ENCODE measurements at places on chromosomes 13 and 19.

DNA sequence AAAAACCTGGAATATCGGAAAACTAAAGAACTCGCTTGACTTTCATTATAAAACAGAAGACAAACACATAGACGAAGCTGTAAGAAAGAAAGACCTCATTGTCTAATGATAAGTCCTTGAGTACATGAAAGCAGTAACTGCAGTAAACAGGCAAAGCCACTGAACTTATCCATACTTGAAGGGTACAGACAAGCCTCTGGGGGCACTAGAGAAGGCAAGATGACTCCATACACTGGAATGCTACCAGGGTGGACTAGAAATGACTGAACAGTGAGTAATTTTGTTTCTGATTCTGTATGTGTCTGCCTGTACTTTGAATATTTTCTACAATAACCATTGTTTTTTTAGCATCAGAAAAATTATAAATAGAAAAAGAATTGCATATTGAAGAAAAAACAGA, 507.9 kb downstream of the UQCRFS1 start:
- DNase-seq: peak; percentile 4

- peak; percentile 66 for DNase-seq
These were observed 353.1 kb downstream of the ENOX1 start for GRCh38 chr13:43433691-43434141.

DNA sequence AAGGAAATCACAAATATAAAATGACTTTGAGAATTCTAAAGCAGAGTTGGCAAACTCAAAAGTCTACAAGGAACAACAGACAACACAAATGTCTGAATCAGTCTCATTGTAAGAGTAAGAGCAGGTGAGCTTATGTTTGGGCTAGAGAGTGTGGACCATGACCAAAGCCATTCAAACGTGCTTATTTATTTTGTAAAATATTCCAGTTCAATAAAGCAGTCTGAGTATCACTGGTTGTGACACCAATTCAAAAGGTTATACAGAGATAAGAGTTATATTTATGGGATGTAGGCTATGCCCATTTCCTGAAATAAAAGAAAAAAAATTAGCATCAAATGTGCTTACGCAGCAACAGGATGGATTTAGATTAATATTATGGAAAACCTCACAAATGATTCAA, 251.6 kb downstream of the KLF5 start:
- no peak for DNase-seq

DNA sequence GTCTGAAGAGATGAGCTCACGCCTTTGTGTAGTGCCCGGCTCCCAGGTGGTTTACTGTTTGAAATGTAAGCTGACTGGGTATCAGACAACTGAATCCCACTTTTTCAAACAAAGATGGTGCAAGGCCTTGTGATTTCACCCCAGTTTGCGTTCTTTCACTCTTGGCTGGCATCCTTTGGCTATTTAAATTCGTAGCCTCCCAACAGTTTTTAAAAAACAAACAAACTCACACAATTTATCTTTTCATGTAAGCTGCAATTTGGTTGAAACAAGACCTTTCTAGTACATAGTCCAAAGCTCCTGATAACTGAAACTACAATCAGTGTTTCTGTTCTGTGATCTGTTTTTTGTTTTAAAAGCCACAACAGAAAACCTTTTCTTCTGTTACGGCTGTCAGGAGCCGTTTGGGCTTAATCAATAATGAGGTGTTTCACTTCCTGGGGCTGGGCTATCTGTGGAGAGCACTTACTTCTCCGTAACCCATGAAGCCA, 65.1 kb upstream of the NPAS1 start:
- no peak for DNase-seq

DNA sequence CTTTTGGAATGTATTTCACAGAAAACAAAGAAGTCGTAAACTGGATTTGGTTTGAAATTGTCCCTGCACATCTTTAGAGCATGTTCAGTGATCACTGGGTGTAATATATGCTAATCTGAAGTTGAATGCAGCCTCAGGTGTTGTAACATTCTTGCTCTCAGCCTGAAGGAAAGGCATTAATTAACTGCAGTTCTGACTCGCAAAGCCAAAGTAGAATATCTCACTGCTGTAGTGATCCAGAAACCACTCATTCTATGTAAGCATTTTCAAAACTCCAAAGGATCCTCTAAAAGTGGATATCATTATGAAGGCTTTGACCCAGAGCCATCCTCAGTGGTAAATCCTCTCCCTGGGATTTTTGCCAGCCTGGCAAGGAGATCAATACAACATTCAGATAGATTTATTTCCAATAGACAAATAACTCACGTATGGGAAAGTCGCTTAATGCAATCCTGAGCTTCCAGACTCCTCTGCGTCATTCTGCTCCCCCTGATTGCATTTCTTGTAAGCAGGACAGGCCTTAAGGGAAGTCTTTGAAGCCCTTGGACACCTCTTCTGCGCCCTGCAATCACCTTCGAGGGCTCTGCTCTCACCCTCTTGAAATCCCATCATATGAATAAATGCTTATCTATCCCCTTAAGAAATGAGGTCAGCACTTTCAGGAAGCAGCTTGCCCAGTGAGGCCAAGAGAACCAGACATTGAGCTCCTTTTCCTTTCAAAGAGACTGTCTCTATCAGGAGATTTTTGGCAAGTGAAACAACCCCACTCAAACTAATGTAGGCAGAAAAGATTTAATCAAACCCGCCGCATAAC, 301.7 kb upstream of the NBEA start:
- DNase-seq: no peak

DNA sequence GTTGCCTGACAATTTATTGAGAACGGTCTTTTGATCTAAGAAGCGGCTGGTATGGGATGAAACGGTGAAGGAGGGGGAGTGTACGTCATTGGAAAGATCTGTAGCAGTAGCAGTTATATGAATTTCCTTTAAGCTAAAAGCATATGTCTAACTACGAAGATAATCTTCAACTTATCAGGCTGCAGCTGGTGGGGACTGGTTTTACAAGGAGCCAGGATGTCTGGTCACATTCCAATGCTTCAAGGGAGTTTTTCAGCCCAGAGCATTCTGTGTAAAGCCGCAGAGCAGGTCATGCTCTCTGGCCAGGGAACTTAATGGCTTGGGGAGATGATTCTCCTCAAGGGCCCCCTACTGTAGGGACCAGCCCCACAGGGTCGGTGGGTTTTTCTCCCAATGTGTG, 29.2 kb downstream of the CLEC4M start:
- no peak for DNase-seq

Data from tongue (tissue), 3 donors.